ENCODE measurements at places on chromosomes 1 and 21. TPM values are rescaled to one million over a fixed set of nuclear protein-coding genes. Genes with fewer than 3 reads are reported as not detected.

- DNase-seq = no peak
These were observed at the start of gene KIAA1614 for GRCh38 chr1:180912801-180913565. Gene KIAA1614 (plus strand): TSS chr1:180912897. CDS start chr1:180913244, 347 bp downstream.

DNA sequence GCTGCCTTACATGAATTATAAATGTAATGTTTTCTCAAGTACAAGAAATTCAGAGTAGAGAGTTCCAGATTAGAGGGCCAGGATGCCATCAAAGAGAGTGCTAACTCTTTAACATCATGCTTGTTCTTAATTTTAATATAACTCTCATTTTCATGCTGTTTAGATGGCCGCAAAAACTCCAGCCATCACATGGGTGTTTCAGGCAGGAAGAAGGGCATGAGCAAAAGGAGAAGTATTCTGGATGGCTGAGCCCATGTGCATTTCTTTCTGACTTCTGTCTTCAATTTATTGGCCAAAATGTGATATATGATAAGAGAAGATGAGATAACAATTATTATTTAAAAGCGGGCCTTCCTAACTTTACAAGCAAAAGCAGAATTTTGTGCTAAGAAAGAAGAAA is 1328.6 kb downstream of the MRPL39 start:
- no peak for DNase-seq

- no peak for DNase-seq
These were observed at the start of gene S100A13 for GRCh38 chr1:153626904-153627714. Gene S100A13 (minus strand): TSS chr1:153627505. CDS start chr1:153626472, 1,033 bp downstream.

The PHGDH gene
- total RNA-seq = 209 TPM

DNA sequence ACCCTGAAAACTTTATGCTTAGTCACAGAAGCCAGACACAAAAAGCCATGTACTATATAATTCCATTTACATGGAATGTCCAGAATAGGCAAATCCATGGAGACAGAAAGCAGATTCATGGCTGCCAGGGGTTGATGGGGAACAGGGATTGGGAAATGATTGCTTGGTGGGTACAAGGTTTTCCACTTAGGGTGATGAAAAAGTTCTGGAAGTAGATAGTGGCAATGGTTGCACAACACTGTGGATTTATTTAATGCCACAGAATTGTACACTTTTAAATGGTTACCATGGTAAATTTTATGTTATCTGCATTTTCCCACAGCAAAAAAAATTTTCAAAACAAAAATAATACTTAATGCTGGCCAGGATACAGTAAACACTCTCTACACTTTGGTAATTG is 40.6 kb downstream of the ENAH start:
- no peak for DNase-seq

GRCh38 chr1:27609618-27610240 is 5.8 kb upstream of the AHDC1 start:
- no peak for DNase-seq

- DNase-seq = no peak
These were observed 330.7 kb downstream of the CAMTA1 start for GRCh38 chr1:7116001-7116400.

Data from activated CD8-positive, alpha-beta memory T cell treated with anti-CD3 and anti-CD28 coated beads, Interleukin-2, amount 10 ng/mL, durations not matched to agents 7 days and 5 days (primary cell).